ENCODE measurements at places on chromosomes 16 and 17.

DNA sequence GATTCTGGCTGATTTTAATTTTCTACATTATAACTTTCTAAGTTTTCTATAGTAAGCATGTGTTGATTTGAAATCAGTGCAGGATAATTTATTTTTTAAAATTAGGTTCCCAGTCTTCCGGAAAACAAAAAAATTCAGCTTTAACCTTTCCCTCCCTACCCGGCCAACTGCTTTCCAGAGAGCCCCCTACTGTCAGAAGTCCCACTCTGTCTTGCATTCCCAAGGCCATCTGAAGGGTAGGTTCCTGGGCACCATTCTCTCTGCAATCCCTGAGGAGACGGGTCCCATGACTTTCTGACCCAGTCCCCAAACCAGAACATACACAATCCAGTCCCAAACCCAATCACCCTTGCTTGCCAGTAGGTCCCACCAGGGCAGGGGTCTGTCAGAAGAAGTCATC, 200.3 kb downstream of the CYLD start:
- DNase-seq, result no peak

DNA sequence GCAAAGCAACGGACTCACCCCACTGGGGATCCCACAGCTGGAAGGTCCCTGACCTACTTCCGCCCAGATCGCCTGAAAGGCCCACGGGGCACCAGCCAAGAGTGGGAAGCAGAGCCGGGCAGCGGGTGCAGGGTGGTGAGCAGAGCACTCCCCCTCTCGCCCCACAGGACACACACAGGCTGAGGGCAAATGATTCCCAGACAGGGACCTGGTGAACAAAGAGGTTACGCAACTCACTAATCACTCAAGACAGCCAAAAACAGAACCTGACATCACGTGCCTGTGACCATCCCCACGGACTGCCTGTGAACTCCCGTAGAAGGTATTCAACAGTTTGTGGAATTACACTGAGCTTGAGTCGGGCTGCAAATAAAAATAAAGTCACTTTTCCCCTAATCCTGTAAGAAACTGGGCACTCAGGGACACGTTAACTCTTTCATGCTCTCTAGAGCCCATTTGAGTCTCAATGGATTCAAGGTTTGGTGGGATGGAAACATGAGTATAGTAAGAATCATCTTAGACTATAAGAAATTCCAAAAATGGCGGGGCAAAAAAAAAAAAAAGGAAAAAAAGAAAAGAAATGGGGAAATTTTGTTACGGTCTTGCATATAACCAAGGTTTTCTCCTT, 396.1 kb downstream of the SOX9 start:
- DNase-seq, result no peak

DNA sequence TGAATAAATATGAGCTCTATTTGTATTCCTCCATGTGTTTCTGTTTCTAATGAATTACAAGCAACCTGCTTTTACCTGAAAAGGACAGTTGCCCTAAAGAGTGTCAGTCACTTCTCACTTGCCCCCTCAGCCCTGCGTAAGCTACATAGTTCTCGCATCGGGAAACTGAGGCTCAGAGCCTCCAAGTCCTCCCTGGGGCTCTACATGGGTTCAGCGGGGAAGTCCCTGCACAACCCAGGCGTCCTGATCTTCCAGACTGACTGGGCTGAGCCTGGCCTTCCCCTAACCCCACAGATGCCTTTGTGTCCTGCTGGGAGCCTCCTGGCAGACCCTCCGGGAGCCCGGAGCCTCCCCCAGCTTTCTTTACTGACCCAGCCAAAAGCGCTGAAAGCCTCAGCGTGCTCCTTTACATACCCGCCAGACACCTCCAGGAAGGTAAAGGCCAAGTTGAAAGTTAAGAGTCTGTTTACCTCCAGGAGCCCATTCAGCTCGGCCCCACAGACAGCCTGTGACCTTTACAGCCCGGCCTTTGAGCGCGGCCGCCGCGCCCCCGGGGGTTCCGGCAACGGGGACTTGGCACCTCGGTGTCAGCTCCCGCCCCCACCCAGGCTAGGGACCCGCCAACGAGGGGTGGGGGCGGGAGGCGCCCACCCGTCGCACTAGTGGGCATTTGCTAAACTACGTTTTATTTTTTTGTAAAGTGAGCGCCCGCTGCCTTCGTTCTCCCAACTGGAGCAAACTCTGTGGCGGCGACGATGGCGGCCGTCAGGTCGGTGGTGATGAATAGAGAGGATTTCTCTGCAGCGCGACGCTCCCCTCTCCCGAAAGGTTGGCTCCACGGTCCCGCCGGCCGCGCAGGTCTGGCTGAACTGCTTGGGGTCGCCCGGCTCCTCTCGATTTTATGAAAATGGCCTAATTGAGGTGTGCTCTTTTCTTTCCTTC, 4.4 kb upstream of the HOXB13 start:
- DNase-seq, result no peak

DNA sequence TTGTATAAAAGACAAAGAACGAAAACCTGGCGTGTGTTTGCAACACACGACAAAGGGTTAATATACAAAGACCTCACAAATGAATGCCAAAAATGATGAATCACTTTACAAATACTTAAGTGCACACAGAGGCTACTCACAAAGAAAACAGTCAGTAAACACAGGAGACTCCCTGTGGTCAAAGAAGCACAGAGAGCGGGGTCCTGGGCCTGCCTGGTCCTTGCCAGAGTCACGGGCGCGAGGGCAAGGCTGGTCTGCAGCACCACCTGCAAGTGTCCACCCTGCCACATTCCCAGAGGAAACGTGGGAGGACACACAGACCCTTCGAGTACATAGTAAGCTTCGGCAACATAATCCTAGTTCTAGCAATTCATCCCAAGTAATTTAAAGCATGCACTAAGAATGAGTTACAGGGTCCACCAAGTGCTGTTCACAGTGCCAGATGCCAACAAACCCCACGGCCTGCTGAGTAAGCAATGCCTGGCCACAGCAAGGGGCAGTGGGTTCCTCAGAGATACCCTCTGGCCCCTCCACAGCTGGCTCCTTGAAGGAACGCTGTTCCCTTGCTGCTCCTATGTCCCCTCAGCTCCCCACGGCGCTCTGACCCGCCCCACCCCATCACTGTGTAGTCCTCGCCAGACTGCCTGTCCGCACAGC, 24.6 kb upstream of the FAAP100 start:
- DNase-seq, result peak; percentile 82

DNA sequence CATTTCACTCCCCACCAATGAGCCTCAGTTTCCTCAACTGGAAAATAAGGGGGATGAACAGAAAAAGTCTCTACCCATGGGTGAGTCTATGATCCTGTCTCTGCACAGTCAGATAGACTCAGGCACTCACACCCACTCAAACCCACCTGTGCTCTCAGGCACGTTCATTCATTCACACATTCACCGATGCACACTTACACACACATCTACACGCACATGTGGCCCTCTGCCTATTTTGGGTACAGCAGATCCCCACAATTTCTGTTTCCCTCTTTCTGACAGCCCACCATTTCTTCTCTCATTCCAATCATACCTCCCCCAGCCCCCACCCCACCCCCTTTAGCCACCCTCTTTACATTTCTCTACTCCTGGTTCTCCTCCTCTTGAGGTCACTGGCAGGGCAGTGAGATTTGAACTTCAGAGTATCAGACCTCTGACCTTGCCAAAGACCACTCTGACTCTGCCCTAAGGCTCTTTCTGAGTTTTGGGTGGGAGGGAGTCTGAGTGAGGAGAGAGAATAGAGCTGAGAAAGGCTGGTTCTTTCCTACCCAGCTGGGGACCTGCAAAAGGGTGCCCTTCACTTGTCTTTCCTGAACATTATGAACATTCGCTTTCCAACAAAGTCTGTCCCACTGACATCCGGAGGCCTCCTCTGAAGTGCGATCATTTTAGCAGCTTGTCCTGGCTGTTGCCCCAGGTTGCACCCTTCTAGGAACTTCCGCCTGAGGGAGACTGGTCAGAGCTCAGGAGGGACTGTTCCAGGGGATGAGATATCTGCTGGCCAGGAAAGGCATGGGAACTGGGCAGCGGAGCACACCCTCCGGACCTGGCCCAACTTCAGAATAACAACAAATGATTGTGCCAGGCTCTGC, 10.1 kb upstream of the COL1A1 start:
- peak; percentile 67 for DNase-seq

- DNase-seq, result peak; percentile 22
These were observed 167.1 kb downstream of the CCDC182 start for GRCh38 chr17:57577751-57578607.

DNA sequence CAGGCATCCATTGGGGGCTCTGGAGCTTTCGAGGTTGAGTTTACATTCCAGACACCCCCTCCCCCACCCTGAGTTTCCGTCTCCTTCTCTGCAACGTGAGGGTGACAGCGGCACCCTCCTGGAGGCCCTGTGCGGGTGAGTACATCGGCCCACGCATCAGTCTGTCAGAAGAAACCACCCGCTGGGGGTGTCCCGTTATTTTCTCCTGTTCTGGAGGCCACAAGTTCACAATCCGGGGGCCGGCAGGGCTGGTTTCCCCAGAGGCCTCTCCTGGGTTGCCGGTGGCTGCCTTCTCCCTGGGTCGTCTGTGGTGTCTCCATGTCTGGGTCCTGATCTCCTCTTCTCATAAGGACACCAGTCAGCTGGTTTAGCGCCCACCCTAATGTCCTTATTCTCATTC, 35.7 kb downstream of the GSE1 start:
- DNase-seq, result no peak

DNA sequence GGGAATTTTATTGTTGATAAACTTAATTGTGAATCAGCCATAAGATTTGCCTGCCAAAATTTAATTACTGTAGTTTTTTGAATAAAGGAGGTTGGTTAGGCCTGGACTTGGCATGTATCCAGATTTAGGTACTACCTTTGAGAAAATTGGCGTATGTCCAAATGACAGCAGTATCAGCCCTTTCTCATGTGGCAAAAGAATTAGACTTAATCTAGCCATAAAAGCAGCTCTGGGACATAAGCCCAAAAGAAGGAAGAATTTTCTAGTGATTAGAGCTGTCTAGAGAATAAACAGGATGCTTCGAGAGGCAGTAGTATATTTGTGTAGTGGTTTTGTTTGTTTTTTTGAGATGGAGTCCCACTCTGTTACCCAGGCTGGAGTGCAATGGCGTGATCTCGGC, 27.7 kb downstream of the PPM1E start:
- DNase-seq, result no peak

DNA sequence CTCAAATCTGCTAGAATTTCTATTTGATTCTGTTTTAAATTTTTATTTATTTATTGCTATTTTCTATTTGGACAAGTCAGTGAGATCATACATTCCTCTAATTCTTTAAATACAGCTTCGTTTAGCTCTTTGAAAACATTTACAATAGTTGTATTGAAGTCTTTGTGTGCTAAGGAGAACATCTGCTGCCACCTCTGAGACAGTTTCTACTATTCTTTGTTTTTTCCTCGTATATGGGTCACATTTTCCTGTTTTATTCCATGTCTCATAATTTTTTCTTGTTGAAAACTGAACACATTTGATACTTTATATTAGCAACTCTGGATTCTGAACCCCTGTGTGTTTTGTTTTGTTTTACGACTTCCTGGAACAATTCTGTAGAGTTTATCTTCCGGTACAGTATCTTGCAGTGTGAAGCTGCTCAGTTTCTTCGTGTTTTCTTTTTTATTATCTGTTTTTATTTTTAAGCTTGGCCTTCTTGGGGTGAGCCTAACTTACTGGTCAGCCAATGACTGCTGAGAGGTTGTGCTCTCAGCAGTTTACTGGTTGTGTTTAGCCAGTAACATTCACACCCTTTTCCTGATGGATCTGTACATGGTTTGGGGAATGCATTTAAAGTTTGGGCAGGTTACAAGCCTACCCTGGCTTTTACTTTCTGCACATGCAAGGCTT, 99.0 kb downstream of the CA4 start:
- no peak for DNase-seq

DNA sequence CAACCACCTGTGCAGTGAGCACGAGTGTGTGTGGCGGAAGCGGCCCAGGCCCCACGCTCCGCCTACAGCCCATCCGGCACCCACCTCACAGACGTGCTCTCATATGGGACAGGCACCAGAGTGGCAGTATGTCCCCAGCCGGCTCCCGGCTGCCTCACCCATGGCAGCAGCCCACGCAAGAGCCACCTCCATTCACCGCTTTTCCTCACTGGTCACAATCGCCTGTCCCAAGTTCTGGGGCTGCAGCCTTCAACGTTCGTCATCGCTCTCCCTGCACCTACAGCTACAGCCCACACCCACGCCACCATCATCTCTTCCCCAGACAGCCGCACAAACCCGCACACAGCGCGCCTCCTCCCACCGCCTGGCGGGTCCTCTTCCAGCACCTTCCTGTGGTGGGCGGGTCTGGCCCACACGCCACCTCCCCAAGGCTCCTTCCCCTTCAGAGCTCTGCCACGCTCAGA, 17.5 kb upstream of the TRAP1 start:
- no peak for DNase-seq

DNA sequence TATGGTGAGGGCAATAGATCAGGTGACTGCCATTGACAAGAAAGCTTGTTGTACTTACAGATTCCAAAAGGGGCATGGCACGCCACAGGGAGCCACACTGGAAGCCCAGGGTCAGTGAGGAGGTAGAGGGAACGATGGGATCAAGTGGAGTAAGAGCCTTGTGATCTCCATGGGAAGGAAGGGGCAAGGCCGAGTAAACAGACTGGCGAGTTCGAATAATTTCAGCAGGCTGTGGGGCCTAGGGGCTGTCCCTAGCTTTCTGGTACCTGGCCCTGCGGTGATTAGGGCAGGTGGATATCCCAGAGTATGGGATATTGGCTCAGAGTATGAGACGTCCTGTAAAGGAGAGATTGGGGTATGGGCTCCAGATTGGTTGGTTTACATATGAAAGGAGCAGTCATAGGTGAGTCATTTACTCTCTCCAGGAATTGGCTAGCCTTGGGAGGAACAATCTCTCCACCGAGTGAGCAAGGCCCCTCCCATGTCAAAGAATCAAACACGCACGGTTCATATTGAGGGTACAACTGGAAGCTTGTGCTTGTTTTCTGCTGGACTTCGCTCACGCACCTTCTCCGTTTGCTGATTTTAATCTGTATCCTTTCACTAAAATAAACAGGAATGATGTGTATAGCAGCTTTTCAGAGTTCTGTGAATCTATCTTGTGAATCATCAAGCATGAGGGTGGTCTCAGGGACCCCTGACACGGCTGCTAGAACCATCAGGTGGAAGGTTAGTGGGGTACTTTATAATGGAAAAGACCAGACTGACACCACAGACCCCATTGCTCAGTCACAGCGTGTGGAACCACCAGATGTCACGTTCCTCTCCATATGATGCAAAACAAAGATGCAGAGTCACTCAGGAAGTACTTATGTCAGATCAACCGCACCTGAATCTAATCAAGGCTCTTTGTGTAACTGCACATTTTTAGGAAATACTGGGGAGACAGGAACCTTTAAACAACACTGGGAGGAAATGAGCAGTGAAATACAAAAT, 27.9 kb downstream of the GABARAPL2 start:
- DNase-seq, result peak; percentile 50

- DNase-seq, result no peak
These were observed 92.2 kb downstream of the MAF start for GRCh38 chr16:79508294-79508693.

Data from HFFc6 (cell line).